ENCODE measurements at places on chromosomes 12 and 14.

DNA sequence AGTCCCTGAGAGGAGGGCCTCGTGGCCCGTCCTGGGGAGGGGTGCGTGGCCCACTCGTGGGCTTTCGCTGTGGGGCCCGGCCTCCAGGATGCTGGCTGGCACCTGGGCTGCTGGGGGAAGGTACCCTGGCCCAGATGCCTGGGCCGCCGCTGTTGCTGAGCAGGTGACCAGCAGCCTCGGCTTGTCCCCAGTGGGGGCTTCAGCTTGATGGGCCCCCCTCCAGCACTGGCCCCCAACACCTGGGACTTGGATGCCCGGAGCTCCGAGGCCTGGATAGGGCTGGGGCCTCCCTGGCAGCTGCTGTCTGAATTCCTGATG is 10.8 kb downstream of the KIF26A start:
- DNase-seq = no peak

- no peak for DNase-seq
These were observed 39.2 kb downstream of the NFKBIA start for GRCh38 chr14:35365130-35366055.

GRCh38 chr14:98954349-98955000 is 317.5 kb downstream of the BCL11B start:
- DNase-seq = no peak

- DNase-seq = no peak
These were observed 34.2 kb upstream of the RNASE1 start for GRCh38 chr14:20836668-20837338.

DNA sequence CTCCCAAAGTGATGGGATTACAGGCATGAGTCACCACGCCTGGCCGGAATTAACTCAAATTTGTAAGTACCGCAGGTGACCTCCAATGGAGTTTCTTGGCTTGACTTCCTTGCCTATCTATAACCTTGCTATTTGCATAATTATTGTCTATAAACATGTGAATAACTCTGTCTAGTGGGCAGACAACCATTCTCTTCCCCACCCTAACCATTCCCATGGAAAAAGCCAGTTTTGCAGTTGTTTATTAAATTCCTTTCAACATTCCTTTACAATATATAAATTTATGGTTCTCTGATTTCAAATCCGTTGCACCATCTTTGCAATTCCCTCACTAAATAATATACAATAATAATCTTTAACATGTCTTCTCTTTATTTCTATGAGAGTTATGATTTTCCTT is 61.0 kb upstream of the ZDHHC17 start:
- no peak for DNase-seq

All from cortex of kidney (tissue), 1 donor.